ENCODE measurements at places on chromosomes 11 and 22.

DNA sequence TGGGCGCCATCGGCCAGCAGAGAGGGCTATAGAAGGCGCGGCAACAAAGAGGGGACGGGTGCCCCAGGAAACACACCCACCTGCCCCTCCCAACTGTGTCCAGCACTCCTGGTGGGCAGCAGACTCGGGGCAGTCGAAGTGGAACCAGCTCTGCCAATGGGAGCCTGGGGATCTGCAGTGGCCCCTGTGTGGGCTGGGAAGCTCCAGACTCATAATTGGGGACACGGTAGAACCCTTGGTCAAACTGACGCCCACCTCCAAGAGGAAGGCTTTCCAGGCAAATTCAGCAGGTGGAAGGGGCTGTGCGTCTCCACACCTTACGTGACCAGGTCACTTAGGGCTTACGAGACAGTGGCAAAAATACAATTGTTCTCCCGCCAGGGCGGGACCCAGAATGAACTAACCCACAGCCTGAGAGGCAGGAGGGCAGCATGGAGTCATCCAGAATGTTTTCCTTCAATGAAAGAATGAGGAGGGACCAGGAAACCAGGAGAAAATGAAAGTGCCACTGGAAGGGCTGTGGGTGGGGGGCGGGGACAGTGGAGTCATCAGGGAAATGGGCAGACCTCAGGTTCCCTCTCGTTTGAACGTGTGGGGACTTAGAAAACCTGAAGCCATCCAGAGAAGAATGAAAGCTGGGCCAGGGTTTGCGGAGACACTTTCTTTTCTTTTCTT is 53.2 kb upstream of the SHANK2 start:
- no peak for DNase-seq

GRCh38 chr22:40685406-40685805 is 6.1 kb downstream of the MCHR1 start:
- DNase-seq = no peak

- no peak for DNase-seq
These were observed 1.2 kb upstream of the NRXN2 start for GRCh38 chr11:64723907-64724862.

DNA sequence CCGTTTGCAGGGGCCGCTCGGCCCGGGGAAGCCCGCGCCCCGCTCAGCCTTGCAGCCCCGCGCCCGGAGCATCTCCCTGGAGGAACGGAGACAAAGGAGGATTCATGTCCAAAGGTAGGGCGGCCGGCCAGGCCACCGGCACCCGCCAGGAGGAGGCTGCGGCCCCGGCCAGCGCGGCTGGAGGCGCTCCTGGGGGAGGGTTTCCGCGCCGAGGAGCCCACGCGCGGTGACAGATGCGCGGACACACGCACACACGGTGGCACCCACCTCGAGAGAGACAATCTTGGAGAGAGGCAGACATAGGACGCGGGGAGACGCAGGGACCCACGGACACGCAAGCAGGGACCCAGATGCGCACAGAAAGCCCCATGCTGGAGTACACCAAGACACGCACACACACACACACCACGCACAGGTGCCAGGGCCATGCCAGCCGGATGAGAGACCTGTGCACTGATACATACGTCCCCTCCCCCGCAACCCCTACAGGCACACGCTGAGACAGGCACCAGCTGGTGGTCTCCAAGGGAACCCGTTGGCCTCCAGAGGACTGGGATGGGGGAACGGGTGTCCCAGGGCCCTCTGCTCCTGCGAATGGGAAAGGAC is 7.8 kb downstream of the SEPTIN3 start:
- no peak for DNase-seq

GRCh38 chr22:26481694-26482093 is 1.9 kb downstream of the HPS4 start:
- no peak for DNase-seq

- DNase-seq = no peak
These were observed 86.8 kb downstream of the TEAD1 start for GRCh38 chr11:12761029-12761428.

GRCh38 chr11:74142624-74143023 is 28.2 kb downstream of the C2CD3 start:
- no peak for DNase-seq

DNA sequence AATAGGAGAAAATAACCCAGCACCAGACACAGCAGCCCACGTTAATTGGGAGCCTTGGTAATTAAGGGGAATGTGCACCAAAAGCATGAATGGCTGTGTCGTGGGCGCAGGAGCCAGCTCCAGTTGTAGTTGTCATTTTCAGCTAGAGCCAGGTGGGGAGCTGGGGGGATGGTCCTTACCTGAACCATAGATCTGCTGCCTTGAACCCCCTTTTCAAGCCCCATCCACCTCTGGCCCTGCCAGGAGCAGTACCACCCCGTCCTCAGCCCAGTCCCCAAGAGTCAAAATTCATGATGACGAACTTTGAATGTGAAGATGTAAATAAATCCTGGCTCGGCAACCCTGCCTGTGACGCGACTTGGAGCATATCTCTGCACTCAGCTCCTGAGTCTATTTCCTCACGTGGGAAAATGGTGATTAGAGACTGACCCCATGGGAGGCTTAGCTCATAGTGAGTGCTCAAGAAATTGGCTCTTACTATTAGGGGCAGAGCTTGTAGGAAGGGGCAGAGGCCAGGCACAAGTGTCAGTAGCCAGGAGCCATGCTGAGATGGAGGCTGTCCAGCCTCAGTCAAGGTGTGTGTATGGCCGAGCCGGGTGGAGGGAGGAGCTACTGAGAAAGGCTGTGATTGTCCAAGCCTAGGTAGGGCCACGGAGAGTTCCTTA is 794 bp upstream of the FXYD6 start:
- no peak for DNase-seq

DNA sequence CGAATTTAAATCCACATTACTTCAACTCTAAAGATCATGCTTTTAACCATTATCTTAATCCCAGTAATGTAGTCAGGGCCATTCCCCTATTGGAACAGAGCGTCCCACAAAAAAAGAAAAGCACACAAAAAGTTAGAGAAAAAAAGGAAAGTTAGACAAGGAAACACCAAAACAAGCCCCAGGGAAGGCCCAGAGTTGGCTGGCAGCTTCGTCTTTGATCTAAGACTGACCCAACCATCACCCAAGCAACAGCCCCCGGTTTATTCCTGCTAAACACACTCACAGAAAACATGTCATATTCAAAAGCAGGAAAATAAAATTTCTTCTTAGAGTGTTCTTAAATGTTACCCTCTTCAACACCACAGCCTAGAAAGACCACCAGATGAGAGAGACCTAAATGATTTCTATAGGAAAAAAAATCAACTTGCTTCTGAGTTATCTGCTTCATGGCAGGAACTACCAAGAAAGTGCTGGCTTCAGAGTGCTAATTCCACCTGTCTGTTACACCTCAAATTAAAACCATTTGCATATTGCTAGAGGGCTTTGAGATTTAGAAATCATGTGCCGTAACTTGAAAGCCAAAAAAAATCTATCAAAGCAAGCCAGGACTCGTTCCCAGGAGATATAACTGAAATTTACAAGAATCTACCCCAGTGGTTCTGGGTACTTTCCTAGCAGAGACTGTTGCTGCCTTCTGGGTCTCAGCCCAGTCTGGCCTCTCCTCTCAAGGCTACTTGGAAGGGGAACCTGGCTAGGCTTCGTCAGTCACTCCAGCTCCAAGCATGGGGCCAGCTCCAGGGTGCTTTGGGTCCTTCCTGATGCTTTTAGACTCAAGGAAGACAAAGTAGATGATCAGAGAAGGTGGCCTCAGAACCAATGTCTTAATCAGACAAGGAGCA is 31.2 kb downstream of the POU2AF3 start:
- no peak for DNase-seq

- no peak for DNase-seq
These were observed 52.3 kb upstream of the SERPIND1 start for GRCh38 chr22:20721409-20722218.
